ENCODE measurements at places on chromosomes 6 and 20.
A peak's percentile ranks its signal among the peaks of the same experiment; 100 is the strongest.

GRCh38 chr20:63980317-63980805, 571 bp upstream of the PRPF6 start:
- peak; percentile 67 for DNase-seq

DNA sequence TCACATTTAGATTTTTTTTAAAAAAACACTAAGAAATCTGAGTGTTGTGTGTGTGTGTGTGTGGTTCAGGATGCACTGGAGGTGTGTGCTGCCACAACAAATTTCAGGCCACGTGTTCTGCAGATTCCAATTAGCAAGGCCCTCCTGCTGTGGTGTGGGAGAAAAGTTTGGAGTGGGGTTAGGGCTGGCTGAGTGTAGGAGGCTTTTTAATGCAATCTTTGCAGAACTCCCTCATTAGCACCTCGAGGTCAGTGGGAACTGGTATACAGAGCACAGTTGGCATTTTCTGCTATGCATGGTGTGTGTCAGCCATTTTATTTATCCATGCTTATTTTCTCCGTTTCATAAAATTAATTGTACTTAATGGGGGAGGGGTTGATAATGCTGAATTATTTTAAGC, 187.6 kb downstream of the SOX4 start:
- DNase-seq: no peak

DNA sequence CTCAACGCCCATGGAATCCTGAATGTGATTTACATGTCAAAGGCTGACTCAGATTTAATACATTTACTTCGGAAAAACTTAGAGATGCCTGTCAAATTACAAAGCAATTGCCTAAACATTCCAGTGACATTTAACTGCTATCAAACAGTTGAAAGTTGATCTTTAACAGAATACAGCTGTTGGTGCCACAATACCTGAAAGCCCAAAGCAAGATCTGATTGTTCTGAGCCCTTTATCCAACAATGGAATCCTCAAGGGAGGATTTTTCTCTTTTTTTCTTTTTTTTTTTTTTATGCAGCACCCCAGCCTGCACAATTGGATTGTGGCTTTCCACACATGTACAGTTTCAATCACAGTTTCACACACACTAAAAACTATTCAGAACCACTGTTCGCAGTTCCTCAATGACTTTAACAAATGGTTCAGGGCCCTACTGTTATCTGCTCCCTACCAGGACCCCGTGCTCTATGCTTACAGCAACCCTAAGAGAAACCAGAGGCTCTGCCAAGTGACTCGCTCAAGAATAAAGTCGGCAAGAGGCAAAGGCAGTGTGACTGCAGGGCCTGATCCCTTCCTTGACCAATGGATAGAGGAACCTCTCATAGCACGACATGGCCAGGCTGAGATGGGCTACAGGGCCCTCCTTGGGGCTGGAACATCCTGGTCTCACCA, 33.3 kb downstream of the EPB41L2 start:
- DNase-seq: no peak

GRCh38 chr20:14673164-14673563, 335.8 kb upstream of the FLRT3 start:
- no peak for DNase-seq

DNA sequence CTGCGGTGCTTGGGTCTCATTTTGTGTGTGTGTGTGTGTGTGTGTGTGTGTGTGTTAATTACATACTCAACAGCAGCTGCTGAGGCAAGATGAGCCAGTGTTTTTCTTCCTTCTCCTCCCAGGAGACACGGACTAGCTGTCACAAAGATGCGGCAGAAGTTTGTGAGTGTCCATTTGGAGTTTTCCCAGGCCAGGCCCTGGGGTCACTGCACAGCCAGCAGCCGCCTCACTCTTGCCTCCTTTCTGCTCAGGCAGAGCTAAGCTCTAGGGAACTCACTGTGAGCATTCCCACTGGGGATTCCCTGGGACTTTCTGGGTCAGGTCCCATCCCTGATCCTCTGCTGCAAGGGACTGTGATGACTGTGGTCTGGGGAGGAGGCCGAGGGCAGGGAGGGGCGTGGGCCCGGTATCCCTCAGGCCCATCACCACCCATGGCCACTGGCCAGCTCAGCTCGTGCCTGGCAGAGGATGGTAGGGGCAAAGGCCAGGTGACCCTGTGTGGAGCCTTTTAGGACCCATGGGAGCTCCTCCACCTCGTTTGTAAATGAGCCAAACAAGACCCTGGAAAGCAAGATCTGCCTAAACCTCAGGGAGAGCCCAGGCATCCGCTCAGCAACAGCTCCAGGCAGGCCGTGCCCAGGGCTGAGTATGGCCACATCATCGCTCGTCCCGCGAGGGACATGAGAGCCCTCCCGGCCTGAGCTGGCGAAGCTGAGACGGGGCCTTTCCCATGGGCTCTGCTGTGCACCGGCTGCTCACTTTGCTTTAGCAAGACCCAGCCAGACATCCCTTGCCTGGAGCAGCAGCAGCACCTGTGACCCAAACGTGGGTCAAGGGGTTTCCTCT, 102.0 kb downstream of the PSMB1 start:
- DNase-seq: no peak

DNA sequence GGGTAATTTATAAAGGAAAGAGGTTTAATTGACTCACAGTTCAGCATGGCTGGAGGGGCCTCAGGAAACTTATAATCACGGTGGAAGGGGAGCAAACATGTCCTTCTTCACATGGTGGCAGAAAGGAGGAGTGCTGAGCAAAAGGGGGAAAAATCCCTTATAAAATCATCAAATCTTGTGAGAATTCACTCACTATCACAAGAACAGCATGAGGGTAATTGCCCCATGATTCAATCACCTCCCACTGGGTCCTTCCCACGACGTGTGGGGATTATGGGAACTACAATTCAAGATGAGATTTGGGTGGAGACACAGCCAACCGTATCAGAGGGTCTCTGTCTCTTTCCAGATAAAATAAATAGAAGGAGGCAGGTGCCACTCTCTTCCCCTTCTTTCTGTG, 48.7 kb downstream of the TNFAIP3 start:
- DNase-seq: no peak

DNA sequence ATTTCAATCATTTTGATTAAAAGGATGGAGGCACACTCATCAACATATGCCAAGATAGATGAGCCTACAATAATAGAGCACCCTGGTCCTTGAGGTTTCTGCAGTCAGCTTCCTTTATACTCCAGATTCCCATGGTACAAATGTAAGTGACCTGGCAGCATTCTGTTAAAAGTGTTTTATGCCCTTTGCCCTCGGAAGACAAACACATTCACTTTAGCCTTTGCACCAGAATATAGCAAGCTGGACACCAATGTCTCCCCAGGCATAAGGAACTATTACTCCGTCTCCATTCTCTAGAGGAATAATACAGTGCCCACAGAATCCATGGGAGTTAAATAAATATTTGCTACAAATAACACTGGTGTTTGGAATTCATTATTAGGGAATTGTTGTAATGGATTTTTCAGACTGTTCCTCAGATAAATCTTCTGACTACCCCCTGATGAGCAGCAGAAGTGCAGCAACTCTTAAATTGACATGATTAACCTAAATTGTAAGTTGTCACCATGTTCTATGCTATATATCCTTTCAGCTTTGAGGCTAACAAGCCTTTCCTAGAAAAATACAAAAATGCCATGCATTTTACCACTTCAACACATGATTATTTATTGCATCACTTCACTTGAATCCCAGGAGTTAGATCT, 340.2 kb downstream of the TBC1D32 start:
- DNase-seq: no peak

GRCh38 chr6:56932910-56933477, 21.9 kb upstream of the BEND6 start:
- DNase-seq: no peak

GRCh38 chr6:162603231-162604015, 124.1 kb downstream of the PRKN start:
- no peak for DNase-seq

- no peak for DNase-seq
Observed at GRCh38 chr20:23666698-23667097, 22.1 kb downstream of the CST4 start.

GRCh38 chr6:110232450-110232849, 52.2 kb downstream of the CDC40 start:
- DNase-seq: no peak

- DNase-seq: no peak
Observed at GRCh38 chr20:16404171-16404570, 169.1 kb downstream of the KIF16B start.

DNA sequence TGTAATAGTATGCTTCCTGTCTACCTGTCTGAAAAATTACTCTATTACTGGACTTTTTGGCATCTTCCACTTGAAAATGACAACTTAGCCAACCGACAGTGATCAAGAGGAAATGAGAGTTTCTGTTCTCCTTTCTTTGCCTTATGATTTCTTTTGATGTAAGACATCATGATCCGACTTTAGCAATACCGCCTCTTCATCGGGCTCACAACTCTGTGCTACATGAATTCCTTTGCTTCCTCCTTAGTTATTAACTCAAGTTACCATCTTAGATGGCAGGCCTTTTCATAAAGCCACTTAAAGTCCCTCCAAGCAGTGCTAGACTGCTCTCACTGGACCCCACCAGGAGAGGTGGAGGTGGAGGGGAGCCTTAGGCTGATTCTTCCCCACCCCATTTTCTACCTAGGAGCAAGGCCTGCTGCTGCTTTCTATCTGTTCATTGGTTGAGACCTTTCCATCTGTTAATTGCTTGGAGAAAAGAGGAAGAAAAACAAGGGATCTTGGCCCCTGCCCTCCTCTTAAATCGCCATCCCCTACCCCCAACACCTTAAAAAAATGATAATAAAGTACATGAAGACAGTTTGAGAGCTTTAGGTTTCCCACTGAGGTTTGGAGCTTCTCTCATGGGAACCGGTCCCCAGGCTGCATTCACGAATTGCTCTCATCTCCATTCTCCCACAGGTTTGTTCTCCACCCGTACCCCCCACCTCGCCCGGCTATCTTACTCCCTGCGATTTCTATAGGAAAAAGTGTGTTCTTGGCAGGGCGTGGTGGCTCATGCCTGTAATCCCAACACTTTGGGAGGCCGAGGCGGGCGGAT, 21.6 kb upstream of the MCM3 start:
- no peak for DNase-seq

DNA sequence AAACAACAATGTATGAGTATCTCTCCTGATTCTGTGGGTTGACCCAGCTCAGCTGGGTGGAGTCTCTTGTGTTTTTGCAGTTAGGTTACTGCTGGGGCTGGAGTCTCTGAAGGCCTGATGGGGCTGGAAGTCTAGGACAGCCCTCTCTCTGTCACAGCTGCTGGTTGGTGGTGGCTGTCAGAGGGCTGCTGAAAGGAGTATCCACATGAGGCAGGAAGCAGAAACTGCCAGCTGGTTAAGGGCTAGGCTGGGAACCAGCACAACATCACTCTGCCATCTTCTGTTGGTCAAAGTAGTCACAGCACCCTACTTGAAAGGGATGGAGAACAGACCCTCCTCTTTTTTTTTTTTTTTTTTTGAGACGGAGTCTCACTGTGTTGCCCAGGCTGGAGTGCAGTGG, 10.0 kb upstream of the PACSIN1 start:
- DNase-seq: no peak

DNA sequence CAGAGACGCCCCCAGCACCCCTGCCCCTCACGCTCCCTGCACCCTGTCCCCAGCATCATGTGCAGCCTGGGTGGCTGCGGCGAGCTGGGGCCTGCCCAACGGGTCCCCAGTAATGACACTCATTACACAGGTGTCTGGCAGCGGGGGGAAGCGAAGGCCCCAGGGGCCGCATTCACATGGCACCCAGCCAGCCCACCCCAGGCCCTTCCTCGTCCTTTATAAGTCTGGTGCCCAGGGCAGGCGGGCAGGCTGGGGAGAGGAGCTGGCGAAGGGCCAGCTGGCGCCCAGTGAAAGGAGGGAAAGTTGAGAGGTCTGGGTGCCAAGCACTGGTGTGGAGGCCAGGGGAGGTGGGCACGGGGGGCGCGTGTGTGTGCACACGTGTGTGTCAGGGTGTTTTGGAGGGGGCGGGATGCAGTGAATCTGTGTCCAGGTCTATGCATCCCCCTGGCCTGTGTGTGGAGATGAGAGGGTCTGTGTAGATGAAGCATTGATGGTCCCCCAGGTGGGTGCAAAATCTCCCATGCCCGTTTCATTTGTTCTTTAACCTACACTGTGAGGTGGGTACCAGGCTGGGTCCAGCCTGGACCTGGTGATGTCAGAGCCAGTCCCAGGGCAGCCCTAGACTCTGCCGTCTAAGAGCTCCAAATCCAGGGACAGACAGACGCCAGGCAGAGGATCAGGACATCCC, 105.3 kb downstream of the CEBPB start:
- no peak for DNase-seq
